ENCODE measurements at places on chromosomes 7 and 10.

- DNase-seq = no peak
Observed at GRCh38 chr7:146728611-146729010, 612.0 kb downstream of the CNTNAP2 start.

- DNase-seq = no peak
Observed at GRCh38 chr7:156656598-156656997, 16.0 kb downstream of the RNF32 start.

- DNase-seq = peak; percentile 42
Observed at GRCh38 chr7:85230623-85231022, 43.8 kb upstream of the SEMA3D start.

DNA sequence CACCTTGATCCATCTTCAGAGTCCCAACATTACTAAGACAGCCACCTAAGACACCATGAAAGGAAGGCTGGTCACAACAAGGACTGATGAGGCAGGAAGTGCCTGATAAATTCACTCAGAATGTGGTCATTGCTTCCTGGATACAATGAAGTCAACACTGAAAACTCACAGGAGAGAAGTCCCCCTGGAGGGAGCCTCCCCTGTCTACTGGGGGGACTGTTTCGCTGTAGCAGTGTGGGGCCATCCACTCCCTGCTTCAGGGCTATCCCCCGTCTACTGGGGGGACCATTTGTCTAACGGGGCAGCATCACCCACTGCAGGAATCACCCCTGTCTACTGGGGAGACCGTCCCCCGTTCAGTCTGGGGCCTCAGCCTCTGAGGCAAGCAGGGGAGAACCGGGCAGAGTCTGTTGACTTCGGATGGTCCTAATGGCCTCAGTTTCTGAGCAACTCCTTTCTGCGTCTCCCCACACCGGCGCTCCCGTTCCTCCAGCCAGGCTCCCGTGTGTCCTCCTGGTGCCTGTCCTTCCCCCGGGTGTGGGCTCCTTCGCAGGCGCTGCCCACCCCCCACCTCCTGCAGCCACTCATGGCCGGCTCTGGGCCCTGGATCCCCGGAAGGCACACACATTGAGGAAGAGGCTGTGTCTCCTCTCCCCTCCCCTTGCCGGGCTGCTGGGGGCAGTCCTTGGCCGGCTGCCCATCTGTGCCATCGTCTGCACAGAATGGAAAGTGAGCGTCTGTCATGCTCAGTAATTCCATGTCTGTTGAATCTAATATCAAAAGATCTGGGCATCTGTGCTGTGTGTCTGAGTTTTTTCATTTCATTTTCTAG lies 59.9 kb upstream of the DNAJB6 start:
- DNase-seq = no peak
